NCI-H1092 treated with DMSO at 0.1 percent for 48 hours (cell line): ENCODE measurements at places on chromosomes 1 and 21.

DNA sequence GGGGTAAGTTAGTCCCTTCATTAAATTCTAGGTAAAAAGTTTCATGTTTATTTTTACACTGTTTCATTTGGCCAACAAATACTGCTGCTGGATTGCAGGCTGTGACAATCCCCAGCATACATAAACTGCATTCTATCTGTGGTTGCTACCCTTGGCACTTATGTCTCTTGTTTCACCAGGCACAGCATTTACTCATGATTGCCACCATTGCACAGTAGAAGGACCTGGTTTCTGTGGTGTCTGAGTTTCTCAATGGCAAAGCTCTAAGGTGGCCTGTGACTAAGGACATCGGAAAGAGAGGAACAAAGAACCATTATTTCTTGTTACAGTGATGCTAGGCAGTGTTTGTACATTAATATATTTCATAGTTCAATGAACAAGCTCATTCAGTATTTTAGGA is 878.4 kb upstream of the NEGR1 start:
- no peak for DNase-seq

DNA sequence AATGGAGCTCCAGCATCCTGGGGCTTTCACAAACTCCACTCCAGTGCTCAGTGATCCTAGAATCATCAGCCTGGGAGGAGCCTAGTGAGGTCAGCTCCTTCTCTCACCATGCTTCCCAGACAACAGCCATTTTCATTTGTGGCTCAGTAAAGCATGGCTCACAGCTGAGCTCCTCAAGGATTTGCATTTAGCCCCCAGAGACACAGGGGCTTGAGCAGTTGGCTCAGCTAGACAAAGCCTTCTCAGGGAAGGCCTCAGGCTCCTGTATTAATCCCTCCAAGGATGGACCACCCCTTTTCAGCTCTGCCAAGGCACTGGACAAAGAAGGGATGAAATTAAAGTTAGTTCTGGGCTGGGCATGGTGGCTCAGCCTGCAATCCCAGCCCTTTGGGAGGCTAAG is 39.5 kb downstream of the ERI3 start:
- no peak for DNase-seq

DNA sequence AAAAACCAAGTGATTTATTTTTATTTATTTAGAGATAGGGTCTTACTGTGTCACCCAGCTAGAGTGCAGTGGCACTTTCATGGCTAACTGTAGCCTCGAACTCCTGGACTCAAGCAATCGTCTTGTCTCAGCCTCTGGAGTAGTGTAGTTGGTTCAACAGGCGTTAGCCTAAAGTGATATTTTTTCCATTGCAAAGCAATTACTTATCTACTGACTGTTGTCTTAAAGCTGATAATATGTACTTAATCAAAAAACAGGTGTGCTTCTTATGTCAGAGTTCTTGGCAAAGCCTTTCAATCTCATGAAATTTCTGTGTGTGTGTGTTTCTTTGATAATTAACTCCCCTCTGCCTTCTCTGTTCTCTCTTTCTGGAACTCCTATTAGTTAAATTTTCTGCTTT is 62.4 kb upstream of the DUSP10 start:
- no peak for DNase-seq

DNA sequence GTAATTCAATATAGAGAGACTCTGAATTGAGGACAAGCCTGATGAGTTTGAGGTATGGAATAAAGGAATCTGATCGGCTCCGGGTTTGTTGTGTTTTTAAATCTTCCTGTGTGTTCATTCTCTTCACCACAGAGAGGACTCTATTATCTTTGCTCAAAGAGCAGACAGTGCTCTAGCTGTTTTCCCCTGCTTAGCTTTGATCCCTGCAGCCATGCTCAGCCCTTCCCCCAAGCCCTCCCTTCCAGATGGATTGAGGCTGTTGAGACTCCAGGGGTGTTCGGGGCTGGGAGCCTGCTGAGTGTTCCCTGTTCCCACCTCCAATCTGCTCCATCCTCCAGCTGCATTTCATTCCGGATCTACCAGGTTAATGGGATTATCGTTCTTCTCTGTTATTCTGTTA is 74.2 kb upstream of the CXADR start:
- DNase-seq, result peak; percentile 69

DNA sequence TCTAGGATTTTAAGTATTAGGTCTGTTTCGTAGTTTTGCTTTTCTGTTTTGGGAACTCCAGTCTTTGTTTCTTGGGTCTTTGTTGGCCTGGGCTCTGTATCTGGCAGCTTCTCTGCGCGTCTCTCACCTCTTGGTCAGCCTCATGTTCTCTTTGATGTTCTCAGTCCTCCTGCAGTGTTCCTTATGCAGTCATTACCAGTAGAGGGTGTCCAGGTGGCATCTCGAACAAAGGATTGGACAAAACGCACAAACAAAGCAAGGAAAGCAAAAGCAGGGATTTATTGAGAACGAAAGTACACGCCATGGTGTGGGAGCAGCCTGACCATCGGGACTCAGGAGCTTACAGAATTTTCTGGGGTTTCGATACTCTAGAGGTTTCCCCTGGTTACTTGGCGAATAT is 133.7 kb upstream of the COL6A1 start:
- DNase-seq, result peak; percentile 78

DNA sequence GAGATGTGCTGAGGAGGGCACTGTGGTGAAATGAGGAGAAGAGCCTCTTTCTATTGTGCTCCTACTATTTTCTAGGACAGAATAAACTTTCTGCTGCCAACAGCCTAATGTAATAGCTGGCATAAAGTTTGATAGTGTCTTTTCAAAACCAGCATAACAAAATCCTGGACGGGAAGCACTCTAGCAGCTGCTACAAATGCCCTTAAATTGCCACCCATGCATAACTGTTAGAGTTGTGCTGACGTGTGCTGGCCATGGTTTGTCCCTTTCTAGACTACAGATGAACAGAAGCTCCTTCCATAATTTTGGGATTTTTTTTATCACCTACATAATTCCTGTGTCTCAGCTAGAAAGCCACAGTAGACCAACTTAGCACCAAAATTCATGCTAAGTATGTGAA is 88.5 kb upstream of the DEPDC1 start:
- DNase-seq, result peak; percentile 5

DNA sequence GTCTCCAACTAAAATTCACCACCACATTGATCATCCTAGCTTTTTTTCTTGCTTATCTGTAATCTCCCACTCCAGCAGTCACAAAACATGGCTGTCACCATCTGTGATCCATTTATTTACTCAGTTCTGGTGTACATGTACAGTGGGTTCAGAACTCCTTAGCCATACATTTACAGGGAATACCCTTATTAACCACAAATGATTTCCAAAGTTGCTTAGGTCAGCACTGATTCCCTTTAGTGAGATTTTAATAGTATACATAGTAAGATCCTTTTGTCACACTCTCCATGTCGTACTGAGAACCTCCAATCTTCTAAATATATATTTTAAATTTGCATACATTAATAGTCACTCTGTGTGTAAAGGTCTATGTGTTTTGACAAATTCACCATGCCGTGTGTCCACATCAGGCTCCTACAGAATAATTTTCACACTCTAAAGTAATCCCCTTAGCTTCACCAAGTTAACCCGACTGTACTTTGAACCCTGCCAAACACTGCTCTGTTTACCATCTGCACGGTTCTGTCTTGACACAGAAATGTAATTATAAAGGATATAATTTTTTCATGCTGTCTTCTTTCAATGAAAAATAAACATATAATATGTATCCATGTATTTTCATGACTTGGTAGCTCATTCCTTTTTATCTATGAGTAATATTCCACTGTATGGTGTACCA is 473.6 kb upstream of the ZP4 start:
- no peak for DNase-seq

DNA sequence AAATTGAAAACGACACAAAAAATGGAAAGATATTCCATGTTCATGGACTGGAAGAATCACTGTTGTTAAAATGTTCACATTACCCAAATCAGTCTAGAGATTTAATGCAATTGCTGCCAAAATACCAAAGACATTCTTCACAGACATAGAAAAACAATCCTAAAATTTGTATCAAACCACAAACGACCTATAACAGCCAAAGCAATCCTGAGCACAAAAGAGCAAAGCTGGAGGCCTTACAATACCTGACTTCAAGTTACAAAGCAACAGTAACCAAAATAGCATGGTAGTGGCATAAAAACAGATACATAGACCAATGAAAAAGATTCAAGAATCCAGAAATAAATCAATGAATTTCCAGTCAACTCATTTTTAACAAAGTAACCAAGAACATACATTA is 1077.3 kb downstream of the KCNT2 start:
- no peak for DNase-seq

- no peak for DNase-seq
Observed at GRCh38 chr1:12232221-12232620, 2.4 kb downstream of the VPS13D start.

DNA sequence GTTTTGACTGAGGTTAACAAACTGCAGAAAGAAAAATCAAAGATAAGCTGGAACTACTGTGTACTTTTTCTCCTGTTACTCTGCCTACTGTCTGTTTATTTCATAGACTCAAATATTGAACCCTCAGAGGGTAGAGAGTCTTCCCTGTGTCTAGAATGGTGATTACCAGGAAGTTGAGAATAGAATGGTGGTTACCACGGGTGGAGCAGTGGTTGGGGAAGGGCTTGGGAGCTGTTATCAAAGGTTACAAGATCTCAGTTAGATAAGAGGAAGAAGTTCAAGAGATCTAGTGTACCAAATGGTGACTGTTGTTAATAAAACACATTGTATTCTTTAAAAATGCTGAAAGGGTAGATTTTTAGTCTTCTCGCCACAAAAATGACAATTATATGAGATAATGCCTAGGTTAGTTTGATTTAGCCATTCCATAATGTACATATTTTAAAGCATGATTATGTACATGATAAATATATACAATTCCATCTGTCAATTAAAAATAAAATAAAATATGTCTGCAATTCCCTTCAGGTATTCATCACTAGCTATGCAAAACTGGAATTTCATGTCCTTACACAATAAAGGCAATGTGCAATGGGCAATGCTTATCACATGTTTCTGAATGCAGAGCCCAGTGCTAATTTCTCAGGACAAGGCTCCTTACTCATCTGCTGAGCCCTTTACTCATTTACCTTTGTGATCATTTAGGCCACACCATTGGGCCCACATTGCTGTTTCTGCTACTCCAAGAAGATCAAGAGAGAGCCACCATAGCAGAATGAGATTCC is 474.3 kb upstream of the CAMK1G start:
- DNase-seq, result no peak

DNA sequence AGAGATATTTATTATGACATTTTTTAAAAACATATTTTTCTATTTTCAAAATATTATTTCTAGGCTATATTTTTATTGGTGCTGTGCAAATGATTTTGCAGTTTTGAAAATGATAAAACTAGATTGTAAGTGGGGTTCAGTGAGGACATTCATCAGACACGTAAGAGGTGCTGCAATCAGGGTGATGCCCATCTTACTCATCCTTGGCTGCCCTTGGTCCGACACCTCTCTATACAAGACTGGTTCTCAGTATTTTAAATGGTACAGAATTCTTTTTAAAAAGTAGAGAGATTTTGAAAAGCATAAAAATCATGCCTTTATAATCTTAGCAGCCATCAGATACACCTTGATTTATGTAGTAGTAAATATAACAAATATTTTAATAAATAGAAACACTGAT is 24.0 kb downstream of the HENMT1 start:
- no peak for DNase-seq

- DNase-seq, result no peak
Observed at GRCh38 chr1:116310180-116310579, 62.9 kb upstream of the ATP1A1 start.

DNA sequence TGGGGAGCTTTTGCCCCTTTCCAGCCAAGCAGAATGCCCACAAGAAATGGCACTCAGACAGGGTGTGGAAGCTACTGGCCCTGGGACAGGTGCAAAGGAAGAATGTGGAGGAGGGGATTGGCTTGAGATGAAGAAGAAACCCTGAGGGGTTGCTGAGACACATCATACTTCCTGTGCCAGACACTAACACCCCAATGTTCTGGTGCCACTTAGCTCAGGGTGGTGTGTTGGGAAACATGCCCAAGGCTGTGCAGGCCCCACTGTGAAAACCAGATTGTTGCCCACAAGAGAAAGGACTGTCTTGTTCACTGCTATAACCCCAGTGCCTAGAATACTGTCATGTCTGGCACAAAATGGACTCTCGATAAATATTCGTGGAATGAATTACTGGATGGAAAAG is 9.9 kb upstream of the PAQR6 start:
- DNase-seq, result no peak

DNA sequence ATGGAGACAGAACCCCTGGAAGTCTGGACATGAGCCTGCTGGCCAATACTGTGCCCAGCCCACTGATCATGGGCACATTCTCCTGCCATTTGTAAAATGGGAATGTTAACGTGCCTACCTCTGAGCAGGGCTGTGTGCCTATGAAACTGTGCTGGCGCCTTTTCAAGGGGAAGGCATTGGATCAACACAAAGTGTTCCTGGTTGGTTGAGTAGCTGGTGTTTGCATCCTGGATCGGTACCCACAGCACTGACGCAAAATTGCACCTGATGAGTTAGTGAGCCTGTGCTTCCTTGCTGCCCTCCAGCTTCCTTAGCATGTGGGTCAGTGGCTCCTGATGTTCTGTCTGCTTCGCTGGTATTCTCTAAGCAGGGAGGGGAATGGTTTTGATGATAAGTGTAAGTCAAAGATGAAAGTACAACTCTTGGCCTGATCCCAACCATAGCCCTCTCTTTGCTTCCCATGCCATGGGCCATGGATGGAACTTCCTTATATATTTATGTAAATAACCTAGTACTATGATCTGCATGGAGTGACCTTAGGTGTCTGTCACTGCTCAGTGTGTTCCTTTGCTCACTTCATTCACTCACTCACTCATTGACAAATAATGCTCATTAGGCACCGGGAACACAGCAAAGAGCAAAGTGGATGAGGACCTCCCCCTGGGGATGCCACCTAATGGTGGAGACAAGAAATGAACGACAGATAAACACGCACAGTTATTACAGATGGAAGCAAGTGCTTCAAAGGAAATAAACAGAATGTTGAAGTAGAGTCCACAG is 22.7 kb downstream of the MAB21L3 start:
- DNase-seq, result no peak

DNA sequence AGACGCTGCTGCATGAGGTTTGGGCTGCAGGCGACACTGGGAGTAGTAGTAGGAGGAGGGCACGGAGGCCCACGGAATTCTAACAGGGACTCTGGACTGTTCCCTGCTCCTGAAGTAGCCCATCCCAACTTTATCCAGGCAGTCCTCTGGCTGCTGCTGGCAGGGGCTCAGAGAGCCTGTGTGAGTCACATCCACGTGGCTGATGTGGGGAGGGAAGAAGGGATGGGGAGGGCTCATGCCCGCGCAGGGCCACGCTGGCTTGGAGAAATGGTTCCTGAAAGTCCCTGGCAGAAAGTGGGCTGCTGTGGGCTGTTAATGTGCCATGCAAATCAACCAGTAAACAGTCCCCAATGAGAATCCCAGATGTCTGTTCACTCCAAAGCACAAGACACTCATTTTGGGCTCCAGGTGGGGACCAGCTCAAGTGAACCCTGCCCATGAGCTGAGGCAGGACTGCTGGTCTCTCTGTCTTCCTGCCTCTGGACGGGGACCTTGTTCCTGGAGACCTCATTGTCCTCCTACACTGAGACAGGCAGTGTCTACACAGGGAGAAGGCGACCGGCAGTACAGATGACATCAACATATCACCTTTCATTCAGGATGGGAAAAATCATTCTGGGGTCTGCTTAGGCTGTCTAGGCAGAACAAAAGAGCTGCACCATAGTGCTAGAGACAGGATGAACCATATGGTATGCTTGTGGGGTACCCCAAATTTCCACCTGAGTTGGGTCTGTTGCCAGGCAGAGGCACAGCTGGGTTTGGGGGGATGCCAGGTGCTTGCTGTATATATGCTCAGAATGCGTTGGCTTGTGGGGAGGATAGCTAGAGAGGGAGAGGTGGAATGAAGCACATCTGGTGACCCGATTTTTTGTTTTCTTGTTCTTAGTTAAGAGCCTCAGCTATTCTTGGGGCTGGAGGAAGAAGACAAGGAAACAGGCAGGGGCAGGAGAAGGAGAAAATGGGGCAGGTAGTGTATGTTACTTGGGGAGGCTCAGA is 57.9 kb upstream of the FMOD start:
- no peak for DNase-seq
